Epithelial cell of prostate (primary cell): ENCODE measurements at places on chromosomes 16 and 17.

DNA sequence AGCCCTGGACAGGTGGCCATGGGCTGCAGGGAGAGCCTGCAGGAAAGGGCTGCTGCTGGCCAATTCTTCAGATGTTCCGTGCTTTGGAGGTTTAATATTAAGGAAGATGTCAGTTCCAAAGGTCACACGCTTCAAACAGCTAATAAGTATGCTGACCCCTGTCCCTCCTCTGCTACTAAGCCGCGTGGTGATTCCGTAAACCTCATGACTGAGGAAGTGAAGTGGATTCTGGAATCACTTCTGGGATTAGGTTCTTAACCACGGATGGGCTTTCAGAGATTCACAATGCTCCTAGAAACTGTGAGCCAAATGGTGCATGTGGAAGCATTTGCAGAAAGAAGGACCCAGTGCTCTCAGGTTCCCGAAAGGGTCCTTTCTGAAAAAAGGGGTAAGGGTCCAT lies 28.5 kb upstream of the ERN1 start:
- DNase-seq = no peak

DNA sequence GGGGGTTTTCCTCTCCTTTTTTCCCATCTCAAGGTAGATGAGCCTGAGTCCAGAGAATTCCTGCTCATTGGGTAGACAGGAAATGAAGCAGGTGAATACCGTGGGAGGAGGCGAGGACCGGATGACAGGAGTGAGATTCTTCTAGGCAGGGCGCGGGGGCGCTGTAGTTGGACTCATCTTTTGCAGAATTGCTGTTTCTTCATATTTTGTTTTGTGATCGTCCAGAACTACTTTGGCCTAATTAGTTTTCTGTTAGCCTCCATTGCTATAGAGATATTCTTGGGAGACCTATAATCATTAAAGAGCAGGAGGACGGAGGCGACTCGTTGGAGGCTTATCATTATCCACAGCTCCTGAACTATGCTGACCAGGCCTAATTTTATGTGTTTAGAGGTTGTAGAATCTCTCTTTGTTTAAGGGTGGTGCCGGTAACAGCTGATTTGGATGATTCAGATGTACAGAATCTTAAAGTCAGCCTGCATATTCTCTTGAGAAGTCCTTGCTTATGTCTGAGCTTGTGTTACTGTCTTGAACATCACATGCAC lies 650 bp downstream of the ATP6V0A1 start:
- DNase-seq = no peak

- no peak for DNase-seq
Measured at GRCh38 chr16:14668556-14669223, 25.4 kb downstream of the PLA2G10 start.

DNA sequence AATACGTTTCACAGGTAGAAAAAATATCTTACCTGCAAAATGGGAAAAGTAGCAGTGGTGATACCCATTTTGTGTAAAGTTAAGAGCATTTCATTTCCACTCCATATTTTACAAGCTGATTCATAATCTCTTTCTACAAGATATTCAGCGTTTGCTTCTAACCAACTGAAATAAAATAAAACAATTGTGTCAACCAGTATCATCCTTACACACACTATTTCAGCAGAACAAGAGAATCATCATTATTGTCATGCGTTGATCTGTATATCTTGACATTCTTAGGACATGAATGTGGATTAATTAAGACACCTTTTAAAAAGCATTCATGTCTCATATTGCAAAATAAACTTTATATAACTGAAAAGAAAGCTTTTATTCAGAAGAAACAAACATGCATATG lies 69.8 kb downstream of the BRIP1 start:
- no peak for DNase-seq

DNA sequence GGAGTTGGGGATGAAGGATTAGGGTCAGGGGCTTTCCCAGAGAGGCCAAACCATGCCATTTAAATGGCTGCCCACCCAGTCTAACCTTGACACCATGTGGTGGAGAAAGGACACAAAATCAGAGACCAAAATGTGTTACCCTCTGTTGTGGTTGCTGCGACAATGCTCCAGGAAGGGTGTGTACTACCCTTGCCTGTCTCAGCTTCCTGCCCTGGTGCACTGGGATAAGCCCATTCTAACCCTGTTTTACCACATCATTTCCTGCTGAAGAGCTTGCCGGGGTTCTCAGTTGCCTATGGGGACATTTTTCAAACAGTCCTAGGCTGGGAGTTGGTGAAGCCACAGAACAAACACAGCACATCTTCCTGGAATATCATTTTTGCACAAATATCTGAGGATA lies 4.9 kb downstream of the OR4D1 start:
- no peak for DNase-seq

DNA sequence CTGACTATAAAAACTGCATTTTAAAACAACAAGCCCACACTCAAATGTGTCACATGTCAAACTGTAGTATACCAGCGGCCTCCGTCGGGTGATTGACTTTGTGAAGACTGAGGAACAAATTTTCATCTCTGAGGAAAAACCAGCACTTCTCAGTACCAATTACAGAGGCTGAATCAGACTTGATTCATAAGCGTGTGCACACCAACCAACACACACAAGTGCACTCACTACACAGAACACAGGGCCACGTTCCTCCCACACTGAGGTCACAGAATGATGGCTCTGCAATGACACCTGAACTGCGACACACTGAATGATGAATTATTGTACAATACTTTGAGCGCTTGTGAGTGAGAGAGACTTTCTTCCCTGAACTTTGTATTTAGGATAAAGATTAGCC lies 29.6 kb downstream of the XPO6 start:
- DNase-seq = no peak

- no peak for DNase-seq
Measured at GRCh38 chr17:82668631-82669099, 20.4 kb upstream of the WDR45B start.

- DNase-seq = no peak
Measured at GRCh38 chr16:75262104-75262799, 10.8 kb upstream of the BCAR1 start.

DNA sequence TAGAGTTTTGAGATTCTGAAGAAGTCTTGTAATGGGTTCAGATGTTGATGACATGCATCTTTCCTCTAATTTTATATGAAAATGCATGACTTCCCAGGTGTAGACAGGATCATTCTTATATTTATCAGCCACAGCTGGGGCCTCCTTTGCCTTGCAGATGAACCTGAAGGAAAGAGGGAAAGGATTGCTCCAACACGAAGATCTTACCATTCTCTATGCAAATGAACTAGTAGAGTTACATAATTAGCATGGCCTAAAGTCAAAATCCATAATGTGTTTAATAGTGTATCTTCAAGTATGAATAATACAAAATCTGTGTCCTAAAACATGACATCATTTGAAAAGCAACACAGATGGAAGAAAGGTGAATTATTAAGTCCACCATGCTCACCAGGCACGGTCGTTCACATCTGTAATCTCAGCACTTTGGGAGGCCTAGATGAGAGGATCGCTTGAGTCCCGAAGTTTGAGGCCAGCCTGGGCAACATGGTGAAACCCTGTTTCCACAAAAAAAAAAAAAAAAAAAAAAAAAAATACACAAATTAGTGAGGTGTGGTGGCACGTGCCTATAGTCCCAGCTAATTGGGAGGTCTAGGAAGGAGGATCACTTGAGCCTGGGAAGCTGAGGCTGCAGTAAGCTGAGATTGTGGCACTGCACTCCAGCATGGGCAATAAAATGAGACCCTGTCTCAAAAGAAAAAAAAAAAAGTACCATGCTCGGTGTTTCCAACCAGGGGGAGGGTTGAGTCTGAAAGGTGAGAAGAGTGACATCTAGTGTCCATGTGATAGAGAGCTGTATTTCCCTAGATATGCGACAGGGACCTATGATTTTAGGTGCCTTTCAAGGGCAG lies 6.3 kb downstream of the VWA3A start:
- DNase-seq = no peak

GRCh38 chr16:30889721-30890120 lies 4.2 kb downstream of the BCL7C start:
- DNase-seq = no peak

DNA sequence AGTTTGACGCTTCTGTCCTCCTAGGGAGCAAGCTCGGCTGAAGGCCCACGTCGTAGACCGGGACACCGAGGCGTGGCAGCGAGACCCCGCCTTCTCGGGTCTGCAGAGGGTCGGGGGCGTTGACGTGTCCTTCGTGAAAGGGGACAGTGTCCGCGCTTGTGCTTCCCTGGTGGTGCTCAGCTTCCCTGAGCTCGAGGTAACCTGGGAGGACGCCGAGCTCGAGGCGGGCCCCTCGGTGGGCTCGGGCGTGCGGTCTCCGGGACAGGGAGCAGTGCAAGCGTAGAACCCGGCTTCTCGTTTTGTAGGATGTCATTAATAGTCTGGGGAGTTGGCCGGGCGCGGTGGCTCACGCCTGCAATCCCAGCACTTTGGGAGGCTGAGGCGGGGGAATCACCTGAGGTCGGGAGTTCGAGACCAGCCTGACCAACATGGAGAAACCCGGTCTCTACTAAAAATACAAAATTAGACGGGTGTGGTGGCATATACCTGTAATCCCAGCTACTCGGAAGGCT lies 715 bp downstream of the ENDOV start:
- no peak for DNase-seq

GRCh38 chr16:85460252-85461021 lies 152.7 kb upstream of the GSE1 start:
- DNase-seq = no peak

DNA sequence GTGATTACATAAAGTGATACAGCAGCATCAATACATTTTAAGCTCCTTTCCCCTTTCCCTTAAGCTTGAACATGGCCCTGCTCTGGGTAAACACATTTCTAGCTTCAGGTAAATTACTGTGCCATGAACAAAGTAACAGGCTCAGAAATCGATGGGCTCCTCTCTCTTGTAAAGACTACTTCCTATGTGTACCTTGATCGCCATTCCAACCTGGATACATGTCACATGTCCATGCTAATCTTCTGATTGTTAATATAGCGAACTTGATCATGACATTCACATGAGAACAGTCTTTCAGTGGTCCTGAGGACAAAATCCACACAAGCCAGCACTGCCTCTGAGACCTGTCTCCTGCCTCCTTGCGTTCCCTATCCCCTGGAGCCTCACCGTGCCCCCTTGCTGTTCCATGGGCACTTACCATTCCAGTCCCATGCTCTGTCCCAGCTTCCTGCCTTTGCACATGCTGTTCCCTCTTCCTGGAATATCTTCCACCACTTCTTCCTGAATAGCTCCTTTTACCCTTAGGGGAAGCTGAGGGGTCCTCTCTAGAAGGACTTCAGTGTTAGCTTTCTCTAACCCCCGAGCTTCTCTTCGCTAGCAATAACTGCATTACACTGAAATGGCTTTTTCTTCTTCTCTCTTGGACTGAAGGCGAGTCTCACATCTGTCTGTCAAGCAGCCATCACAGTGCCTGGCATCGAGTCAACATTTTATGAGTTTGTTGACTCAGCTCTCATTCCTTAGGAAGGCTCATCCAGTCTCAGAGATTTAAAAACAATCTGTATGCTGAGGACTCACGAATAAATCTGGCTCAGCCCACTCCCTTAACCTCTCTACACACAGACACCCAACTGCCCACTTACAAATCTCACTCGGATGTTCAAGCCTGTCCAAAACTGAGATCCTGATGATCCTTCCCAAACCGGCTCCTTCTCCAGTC lies 93.3 kb downstream of the ASIC2 start:
- DNase-seq = peak; percentile 27

- no peak for DNase-seq
Measured at GRCh38 chr17:16459271-16459670, 32.7 kb downstream of the LRRC75A start.

GRCh38 chr17:69870091-69870530 lies 204.9 kb upstream of the KCNJ16 start:
- peak; percentile 20 for DNase-seq
